ENCODE measurements at places on chromosomes 4 and X. TPM values are rescaled to one million over a fixed set of nuclear protein-coding genes. Genes with fewer than 3 reads are reported as not detected.

DNA sequence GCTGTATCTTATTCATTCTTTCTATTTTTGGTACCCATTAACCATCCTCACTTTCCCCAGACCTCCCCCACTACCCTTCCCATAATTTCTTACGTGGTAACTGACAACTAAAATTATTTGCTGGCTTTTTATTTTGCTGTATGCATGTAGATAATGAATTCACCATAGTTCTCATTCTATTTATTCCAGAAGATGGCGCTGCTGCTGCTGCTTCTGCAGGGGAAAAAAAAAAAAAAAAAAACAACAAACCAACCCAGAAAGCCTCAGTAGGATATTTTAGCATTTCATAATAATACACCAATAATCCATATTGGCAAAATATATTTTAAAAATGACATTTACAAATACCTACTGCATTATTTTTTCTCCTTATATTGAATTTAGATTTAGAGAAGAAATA is 416.6 kb upstream of the MAGEB18 start:
- peak; percentile 5 for DNase-seq

Gene SLC25A6
- 81.4 TPM for total RNA-seq

- DNase-seq, result peak; percentile 76
Measured at GRCh38 chr4:135838889-135839288, 1637.3 kb upstream of the PABPC4L start.

- peak; percentile 53 for DNase-seq
Measured at GRCh38 chr4:150950657-150951288, 64.3 kb downstream of the LRBA start.

Gene PRPS2
- total RNA-seq, result 36.7 TPM

DNA sequence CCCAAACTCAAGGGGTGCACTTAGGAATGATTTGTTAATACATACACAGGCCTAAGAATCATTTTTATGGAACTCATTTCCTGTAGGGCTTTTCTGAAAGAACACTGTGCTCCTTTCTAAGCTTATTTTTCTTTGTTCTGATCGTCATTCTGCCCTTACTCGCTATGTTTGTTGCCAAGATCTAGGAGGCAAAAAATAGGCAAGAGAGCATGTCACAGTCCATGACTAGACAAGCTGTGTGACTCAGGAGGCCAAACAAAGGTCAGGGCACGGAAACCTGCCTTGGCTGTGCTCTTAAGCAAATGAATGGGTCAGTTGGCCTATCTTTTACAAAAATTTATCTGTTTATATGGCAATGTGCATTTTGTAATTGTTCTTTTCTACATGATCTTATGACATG is 42.5 kb upstream of the C1GALT1C1 start:
- peak; percentile 87 for DNase-seq

DNA sequence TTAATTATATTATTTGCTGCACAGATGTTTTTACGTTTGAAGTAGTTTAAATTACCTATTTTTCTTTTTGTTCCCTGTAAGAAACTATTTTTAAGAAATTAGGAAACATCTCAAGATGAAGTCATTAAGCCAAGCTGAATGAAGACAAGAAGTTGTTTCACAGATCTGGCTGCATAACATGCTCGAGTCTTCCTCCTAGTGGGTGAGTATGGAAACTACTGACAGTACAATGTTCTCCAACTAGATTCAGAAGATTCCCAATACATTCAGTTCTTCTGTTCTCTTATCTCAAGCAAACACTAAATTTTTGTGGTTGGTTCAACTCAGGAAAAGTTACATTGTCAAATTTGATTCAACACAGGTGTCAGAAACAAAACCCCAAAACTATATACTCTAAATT is 256.8 kb upstream of the VCX start:
- DNase-seq, result peak; percentile 27

GRCh38 chr4:38928568-38928967 is 61.0 kb downstream of the FAM114A1 start:
- DNase-seq, result no peak

Gene SPANXC
- not detected for total RNA-seq

DNA sequence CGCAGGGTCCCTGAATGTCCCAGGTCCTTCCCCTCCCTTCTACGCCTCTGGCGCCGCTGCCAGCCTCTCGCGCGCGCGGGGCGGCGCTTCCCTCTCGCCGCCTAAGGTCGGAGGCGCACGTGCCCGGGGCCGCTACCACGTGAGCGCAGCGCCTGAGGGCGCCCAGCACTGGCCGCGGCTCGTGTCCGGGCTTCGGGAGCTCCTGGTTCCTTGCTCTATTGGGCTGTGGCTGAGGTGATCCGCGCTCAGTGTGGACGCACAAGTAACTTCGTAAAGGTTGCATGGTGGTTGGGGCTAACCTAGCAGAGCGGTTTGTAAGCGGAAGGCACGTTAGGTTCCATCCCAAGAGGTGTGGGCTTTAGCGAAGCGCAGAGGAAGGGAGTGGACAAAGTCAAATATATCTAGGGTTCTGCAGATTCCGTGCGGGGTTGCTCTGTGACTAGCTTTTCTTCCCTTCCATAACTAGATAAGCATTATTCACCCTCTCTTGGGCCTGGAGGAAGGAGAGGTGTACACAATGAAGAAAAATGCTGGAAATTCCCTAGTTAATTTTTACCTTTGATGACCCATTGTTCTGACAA is 1.8 kb downstream of the TLL1 start:
- DNase-seq, result peak; percentile 88

Gene IBSP
- total RNA-seq, result not detected

DNA sequence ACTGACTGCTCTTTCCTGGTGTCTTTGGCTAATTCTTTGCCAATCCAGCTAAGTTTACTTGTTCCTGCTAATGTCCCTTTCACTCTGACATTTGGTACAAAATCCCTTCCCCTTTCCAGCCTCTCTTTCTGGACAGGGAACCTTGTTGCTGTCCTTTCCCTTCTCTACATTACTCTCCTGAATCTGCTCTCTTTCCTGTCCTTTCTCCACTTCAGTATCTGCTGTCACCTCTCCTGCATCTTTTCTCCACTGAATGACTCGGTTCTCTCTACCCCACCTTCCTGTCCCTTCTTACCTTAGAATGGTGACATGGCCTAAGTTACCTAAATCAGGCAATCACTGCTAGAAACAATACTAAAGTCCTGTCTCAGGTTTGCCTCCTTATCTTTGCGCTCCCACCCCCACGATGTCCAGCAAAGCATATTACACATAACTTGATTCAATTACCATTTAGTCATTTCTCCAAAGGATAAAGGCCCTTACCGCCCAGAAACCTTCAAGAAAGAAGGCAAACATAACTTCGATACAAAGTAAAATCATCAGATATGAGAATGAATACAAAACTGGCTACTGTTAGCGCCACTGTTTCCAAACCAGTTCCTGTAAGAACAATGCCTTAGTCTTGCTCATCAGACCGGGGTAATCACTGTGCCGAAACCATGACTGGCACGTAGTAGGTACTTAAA is 890 bp downstream of the BOD1L1 start:
- no peak for DNase-seq

Gene BCLAF3
- 20.7 TPM for total RNA-seq

DNA sequence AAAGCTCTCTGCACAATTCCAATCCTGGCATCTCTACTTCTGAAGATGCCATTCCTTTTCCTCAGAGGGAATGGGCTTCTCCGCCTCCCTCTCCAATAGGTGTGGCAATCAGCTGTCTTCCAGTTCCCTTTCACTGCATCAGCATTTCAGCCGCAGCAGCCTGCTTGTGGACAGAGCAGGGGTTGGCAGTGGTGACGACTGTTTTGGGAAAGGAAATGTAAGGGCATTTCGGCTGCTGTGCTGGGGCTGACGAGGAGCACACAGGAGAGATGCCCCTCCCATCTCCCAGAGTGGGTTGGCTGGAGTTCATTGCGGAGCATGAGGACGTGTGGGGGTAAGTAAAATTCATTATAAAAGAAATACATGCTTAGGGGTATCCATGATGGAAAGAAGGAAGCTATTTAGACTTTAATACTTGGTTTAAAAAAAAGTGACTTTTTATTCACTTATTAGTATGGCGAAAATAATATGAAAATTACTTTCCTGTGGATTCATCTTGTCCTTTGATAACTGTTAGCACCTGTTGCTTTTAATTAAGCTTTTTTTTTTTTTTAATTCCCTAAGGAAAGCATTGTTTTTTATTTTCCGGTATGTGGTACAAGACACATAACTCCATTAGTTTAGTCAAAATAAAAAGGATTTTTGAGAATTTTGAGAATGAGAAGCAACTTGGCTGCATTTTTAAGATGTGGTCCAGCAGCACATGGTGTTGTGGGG is at the start of gene LIMCH1:
TSS of gene LIMCH1 (plus strand) at position 141 of the 717 bp plus-strand sequence. CDS start 67,839 bp downstream, outside the sequence.
- peak; percentile 47 for DNase-seq

Gene PLCXD1
- total RNA-seq, result 10.4 TPM

- DNase-seq, result no peak
Measured at GRCh38 chr4:187366530-187366929, 629.0 kb upstream of the ZFP42 start.
